ENCODE measurements at places on chromosomes 4 and X. TPM values are rescaled to one million over a fixed set of nuclear protein-coding genes. Genes with fewer than 3 reads are reported as not detected.

GRCh38 chrX:96997196-96997595, 113.5 kb downstream of the RPA4 start:
- no peak for DNase-seq

GRCh38 chr4:55321707-55322264, 24.3 kb upstream of the SRD5A3 start:
- peak; percentile 8 for DNase-seq

- DNase-seq: peak; percentile 52
Observed at GRCh38 chrX:41720125-41720779, 3.7 kb upstream of the GPR82 start.

GLUD2 gene
- 0.47 TPM for polyA plus RNA-seq

GRCh38 chrX:153511784-153512500, 5.5 kb upstream of the ATP2B3 start:
- no peak for DNase-seq

ACE2 gene
- not detected for polyA plus RNA-seq

- DNase-seq: no peak
Observed at GRCh38 chr4:102217345-102217744, 127.9 kb downstream of the SLC39A8 start.

GRCh38 chr4:168408620-168409019, 71.7 kb downstream of the DDX60L start:
- DNase-seq: no peak

USP17L21 gene
- not detected for polyA plus RNA-seq

- no peak for DNase-seq
Observed at GRCh38 chrX:55007656-55008055, 7.5 kb downstream of the APEX2 start.

- no peak for DNase-seq
Observed at GRCh38 chr4:140066031-140066930, 87.7 kb downstream of the MAML3 start.

ZDHHC15 gene
- 0.13 TPM for polyA plus RNA-seq

- DNase-seq: no peak
Observed at GRCh38 chr4:25927361-25928195, 13.6 kb downstream of the SMIM20 start.

GRCh38 chrX:19879735-19880378, 7.5 kb downstream of the SH3KBP1 start:
- DNase-seq: no peak

- DNase-seq: no peak
Observed at GRCh38 chr4:161256172-161256571, 907.6 kb downstream of the FSTL5 start.

WDFY3 gene
- polyA plus RNA-seq: not detected

CRMP1 gene
- not detected for polyA plus RNA-seq

GPR143 gene
- 0.18 TPM for polyA plus RNA-seq

COL4A6 gene
- not detected for polyA plus RNA-seq

ZGRF1 gene
- polyA plus RNA-seq: 2.0 TPM

GRCh38 chrX:139720136-139720535, 12.2 kb upstream of the MCF2 start:
- DNase-seq: no peak

- DNase-seq: no peak
Observed at GRCh38 chr4:174373821-174374220, 90.1 kb downstream of the CEP44 start.

DNA sequence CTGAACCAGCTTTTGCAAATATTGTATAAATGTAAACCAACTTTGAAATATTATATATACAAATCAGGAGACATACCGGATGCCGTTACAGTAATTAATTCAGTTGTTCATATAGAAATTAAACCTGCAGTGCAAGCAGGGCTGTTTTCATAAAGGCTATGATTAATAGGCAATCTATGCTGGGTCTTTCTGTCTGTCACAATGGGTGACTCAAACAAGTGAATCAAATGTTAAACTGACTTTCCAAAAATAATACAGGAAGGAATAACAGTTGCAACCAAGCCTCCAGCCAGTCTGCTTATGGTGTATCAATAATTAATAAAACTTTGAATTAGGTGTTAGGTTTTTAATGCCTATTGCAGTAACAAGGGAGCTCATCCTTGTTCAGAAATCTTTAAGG, 43.9 kb downstream of the GABRB1 start:
- no peak for DNase-seq

GRCh38 chrX:24423960-24424359, 41.1 kb upstream of the PDK3 start:
- no peak for DNase-seq

- DNase-seq: no peak
Observed at GRCh38 chrX:11423362-11423818, 130.2 kb downstream of the AMELX start.

GRCh38 chrX:121231566-121232358, 184.4 kb downstream of the GLUD2 start:
- DNase-seq: no peak

ADH1C gene
- not detected for polyA plus RNA-seq

NHSL2 gene
- polyA plus RNA-seq: 5.9 TPM

DNA sequence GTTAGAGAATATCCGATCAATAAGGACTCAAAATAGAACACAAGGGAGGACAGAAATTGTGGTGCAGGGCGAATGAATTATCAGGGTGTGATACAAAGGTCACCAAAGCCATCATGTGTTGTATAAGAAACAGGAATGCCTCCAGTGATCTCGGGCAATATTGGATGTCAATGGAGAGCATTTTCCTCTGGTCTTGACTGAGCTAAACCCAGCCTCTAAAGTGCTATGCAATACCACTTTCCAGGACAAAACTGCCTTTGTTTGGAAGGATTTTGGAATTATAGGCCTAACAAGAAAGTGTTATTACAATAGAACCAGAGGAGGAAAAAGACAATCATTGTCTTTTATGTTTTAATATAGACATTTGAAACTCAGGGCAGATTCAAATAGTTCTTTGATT, 281.7 kb downstream of the CHM start:
- DNase-seq: no peak

- no peak for DNase-seq
Observed at GRCh38 chr4:118917582-118917981, 28.9 kb downstream of the SYNPO2 start.

DNA sequence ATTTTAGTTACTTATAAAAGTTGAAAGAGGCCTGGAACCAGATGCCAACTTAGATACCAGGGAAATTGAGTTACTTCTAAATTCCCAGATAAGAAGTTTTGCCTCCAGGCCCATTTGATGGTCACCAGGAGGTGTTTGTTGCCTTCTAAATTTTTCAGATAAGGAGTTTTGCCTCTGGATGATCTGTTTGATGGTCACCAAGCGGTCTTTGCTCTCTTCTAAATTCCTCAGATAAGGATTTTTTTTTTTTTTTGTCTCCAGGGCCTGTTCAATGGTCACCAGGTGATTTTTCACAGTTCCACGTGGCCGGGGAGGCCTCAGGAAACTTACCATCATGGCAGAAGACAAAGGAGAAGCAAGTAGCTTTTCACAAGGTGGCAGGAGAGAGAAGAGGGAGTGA, 66.5 kb downstream of the FAM9B start:
- no peak for DNase-seq

- no peak for DNase-seq
Observed at GRCh38 chr4:17323554-17324385, 188.1 kb downstream of the QDPR start.

- DNase-seq: no peak
Observed at GRCh38 chr4:106615961-106616360, 247.4 kb upstream of the GIMD1 start.

STK32B gene
- polyA plus RNA-seq: not detected

DNA sequence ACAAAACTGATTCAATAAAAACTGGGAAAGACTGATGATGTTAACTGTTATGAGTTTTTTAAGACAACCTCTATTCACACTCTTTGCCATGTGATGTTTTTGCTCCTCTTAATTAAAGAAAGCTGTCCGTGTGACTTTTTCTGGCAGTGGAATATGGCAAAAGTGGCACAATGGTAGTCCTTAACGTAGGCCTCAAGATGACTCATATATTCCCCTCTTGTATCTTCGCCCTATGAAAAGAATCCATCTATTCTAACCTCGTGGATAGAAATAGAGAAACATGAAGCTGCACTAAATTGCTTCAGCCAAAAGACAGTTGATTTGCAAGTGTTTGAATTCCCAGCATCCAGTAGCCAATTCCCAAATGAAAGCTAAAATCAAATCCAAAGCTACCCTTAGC, 603.8 kb upstream of the PCDH7 start:
- no peak for DNase-seq

- peak; percentile 20 for DNase-seq
Observed at GRCh38 chrX:68163441-68163840, 269.9 kb downstream of the OPHN1 start.

- no peak for DNase-seq
Observed at GRCh38 chr4:53695540-53696463, 104.5 kb upstream of the LNX1 start.

DNA sequence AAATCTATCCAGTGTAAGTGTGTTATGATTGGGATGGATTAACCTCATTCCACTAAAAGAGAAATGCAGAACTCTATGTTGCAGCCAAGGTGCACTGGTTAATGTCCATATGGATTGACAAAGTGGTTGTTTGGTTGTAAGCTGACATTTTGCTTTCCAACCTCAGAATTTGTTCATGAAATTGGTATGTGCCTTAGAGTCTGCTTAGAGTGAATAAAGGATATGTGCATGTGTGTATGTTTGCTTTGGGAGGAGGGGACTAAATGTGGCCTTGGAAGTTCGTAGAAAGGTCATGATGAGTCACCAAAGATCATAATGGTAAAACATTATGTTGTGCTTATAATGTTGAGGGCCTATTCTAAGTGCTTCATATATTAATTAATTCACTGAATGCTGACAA, 44.1 kb upstream of the MBNL3 start:
- DNase-seq: no peak

- no peak for DNase-seq
Observed at GRCh38 chrX:56429581-56429980, 133.8 kb upstream of the UBQLN2 start.

SPOCK3 gene
- not detected for polyA plus RNA-seq

- no peak for DNase-seq
Observed at GRCh38 chr4:86302251-86302650, 57.6 kb downstream of the MAPK10 start.

GRCh38 chr4:66795724-66796123, 749.6 kb downstream of the CENPC start:
- no peak for DNase-seq

DNA sequence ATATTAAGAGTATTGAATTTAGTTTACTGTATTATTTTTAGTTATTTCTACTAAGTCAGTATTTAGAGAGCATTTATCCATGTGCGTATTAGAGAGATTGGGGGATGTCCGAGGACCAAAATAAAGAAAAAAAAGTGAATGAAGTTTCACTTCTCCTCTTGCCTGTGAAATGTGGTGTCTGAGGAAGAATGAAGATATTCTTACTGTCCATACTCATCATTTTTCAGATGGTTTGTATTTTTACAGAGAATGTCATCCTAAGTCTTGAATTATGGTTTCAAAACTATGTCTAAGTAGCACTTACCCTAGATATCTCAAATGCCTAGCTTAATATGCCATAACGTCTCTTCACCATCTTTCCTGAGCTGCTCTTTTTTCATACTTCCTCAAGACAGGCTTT, 854.3 kb downstream of the C4orf33 start:
- no peak for DNase-seq

- no peak for DNase-seq
Observed at GRCh38 chr4:55834086-55834795, 14.7 kb downstream of the EXOC1L start.
